Epithelial cell of umbilical artery (primary cell): ENCODE measurements at places on chromosomes 3 and 15. TPM values are rescaled to one million over a fixed set of nuclear protein-coding genes. Genes with fewer than 3 reads are reported as not detected.

Gene APBA2
- total RNA-seq = 35.7 and 37.4 TPM in 2 replicates

Gene HHLA2
- total RNA-seq = not detected in 2 replicates

Gene TIGIT
- not detected in 2 replicates for total RNA-seq

Gene TMEM43
- 74.4 and 97.0 TPM in 2 replicates for total RNA-seq

Gene ACP3
- not detected in 2 replicates for total RNA-seq

Gene HRG
- not detected in 2 replicates for total RNA-seq
